ENCODE measurements at places on chromosomes 13 and 19.

- DNase-seq, result no peak
Observed at GRCh38 chr19:11538232-11539036, at the start of gene CNN1. Gene CNN1, plus strand, starts transcription at chr19:11538851. Its CDS starts 77 bp downstream, at chr19:11538928.

GRCh38 chr13:39111145-39111544 lies 72.9 kb downstream of the NHLRC3 start:
- no peak for DNase-seq

- no peak for DNase-seq
Observed at GRCh38 chr13:81487151-81487550, 1146.2 kb upstream of the SPRY2 start.

GRCh38 chr13:98515818-98516465 lies 61.0 kb downstream of the STK24 start:
- DNase-seq, result no peak

DNA sequence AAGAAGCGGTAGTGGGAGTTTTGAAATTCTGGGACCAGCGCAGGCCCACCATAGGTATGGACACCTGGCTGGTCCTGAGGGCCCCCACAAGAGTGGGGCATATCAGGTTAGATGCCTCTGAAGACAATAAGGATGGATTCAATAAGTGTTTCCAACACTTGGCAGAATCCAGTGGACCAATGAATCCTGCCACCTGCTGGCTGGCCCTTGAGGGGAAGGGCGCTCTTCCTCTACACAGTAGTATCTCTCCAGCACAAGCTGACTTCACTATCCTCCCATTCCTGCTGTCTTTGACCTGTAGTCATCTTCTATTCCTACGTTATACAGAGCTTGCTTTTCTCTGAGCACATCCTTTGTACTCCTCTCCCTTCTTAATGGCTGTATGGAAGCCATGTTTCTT lies 199.7 kb upstream of the TSHZ3 start:
- peak; percentile 2 for DNase-seq

- no peak for DNase-seq
Observed at GRCh38 chr13:30845297-30846214, 60.5 kb upstream of the MEDAG start.

DNA sequence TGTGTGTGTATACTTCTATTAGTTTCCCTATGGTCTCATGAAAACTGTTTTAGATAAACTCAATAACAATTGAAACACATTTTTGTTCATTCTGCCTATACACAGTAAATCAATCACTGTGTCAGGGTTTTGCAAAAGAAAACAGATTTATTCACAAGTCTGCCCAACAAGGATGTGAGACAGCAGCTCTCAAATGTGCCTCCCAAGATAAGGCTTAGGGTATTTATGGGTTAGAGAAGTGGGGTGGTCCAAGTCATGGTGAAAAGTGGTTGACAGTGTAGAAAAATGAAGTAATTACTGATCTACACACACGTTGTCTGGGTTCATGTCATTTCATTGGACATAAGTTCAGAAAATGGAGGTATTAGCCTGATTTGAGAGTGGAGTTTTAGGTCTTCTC lies 844.6 kb downstream of the SLITRK6 start:
- no peak for DNase-seq

DNA sequence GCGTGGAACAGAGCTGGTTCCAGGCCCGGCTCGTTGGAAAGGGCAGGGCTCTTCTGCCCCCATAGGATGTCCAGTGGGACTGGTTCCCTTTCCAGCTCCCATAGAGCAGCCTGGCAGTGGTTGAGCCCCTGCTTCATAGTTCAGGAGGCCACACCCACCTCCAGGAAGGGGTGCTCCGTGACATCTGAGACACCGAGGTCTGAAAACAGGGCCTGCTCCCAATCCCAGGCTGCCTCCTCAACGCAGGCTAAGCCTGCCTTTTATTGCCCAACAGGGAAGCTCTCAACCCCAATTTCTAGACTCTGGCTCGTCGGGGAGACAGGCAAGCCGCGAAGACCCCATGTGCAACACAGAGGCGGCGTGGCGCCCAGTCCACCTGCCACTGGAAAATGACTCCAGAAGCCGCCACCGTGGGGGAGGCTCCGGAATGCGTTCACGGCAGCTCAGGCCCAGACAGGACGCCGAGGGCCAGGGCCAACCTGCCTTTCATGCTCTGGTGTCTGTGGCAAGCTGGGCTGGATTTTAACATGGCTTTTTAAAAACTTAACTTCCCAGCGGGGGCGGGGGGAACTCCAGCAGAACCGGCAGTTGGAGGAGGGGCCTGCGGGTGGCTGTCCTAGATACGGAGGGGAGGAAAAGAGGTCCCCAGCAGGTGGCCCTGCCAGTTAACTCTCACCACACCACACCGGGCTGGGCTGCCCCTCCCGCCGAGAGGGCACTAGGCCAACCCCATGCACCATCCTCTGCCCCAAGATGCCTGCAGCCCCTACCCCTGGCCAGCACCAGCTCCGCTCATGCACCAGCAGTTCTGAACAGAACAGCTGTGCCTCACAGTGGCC lies 17.9 kb upstream of the TINCR start:
- DNase-seq, result no peak

DNA sequence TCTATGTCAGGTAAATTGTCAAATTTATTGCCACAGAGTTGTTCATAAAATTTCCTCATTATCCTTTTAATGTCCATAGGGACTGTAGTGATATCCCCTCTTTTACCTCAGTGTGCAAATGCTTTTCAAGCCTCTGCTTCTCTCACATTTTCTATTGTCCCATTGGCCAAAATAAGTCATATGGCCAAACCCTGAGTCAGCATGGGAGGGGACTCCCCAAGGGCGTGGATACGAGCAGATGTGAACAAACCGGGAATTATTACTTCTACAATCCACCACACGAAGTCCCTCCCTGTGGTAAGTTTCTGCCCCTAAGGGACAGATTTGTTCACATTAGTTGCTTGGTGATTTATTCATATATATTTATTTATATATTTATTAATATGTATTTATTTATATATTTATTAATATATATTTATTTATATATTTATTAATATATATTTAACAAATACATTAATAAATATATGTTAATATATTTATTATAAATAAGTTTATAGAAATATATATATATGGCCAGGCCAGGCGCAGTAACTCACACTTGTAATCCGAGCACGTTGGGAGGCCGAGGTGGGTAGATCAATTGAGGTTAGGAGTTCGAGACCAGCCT lies 20.1 kb upstream of the CAMSAP3 start:
- no peak for DNase-seq

DNA sequence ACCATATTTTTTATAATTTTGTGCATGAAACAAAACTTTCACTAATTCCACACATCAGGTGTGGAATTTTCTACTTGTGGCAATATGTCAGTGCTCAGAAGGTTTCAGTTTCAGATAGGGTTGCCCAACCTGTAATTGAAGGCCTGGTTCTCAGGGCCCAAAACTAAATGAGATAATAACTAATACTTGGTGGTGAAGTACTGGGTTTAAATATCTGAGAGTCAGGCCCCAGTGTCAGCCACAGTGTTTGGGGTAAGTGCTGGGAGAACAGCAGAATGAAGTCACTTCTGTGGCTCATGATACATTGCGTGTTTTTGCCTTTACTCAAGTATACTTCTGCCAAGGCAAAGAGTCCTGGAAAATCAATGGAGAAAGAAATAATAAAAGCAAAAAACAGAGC lies 5.6 kb downstream of the SAFB start:
- DNase-seq, result no peak

DNA sequence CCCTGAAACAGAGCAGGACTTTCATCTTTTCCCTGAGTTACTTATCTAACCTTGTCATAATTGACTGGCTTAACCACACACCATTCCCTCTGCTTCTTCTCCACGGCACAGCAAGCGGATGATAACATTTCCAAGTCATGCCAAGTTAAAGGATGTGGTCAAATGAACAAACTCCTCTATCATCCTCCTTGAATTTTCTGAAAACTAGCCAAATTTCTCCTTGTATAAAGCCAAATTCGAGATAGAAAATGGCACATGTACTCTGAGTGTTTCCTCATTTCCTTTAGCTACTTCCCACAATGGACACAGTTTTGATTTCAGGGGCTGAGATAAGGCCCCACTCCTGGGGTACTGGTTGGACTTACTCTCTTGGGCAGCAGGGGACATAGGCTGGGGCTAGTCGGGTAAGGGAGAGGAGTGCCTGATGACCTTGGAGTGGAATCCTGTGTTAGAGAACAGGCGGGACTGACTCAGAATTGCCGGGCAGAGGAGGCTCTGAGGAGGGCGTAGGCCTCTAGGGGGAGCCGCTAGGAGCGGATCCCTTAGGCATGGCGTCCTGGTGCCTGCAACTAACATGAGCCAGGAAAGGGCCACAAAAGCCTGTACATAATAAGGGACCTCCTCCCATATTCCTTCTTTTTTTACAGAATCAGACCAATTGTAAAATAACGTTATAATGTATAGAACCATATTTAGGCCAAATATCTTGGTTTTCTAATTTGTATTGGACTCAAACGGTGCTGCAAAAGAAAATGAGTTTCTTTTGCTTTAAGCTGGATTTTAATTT lies 20.3 kb upstream of the TMTC4 start:
- DNase-seq, result no peak

GRCh38 chr19:17243830-17244617 lies 1.7 kb downstream of the NR2F6 start:
- DNase-seq, result no peak

DNA sequence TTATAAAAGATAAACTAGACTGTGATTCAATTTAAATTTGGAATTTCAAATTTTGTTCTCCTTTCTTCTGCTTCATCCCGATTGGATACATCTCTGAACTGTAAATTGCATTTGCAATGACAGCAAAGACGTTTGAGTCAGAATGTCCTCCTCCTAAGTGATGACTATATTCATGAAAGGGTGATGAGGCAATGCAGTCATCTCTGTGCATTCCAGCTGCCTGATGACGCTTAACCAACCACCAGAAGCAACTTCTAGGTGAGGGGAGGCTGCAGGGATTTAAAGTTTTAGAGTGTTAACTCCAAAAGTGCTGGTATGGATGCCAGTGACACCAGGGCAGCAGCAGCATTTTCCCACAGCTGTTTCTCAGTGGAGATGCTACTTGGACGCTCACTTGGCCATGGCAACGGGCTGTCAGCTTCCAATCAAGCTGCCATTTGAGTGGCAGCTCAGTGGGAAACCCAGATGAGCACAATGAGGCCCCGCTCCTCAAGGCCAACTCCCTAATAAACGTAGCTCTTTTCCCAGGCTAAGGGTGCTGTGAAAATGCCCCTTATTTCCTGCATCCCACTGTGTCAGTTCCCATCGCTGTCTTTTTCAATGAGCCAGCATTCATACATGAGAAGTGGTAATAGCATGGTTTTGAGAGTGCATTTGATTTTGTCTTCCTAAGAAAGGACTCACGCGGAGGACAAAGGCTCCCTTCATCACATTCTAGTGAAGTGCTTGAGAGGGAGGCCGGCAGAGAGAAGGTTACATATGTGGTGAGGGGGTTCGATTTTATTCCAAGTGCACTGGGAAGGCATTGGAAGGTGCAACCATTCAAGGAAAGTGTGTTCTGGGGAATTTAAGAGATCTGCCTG lies 45.2 kb upstream of the AMER2 start:
- no peak for DNase-seq

DNA sequence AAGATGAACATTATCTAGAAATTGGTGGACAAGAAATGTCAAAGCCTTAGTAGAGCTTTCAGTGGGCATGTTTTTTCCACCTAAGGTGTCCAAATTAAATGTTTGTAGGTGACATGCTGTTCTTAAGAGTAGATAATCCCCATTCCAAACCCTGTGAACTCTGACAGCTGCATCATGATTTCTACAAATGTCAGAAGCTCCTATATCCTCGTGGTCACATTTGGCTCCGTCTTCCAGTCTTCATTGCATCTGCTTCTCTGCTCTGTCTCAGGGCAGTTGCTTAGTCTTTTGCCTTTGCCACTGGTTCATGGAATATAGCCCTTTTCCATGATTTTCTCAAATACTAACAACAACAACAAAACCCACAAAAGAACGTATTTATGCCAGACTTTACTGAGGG lies 234.5 kb downstream of the DLEU7 start:
- DNase-seq, result no peak

DNA sequence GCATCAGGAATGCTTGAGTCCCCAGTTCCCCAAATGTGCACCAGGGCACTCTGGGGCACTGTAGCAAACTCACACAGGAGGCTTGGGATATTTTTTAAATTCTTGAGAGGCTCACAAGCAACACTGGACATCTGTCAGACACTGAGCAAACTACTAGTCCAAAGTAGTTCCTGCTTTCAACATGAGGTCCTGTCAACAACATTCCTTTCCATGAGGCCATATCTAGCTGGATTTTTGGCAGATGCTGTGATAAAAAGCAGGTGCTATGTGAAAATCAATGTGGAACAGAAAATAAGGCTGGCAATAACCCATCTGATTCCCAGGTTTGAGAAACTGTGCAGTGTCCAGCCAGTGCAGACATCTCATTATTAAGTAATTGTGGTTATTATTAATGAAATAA lies 50.5 kb downstream of the STARD13 start:
- no peak for DNase-seq
